ENCODE measurements at places on chromosomes 12 and 14. TPM values are rescaled to one million over a fixed set of nuclear protein-coding genes. Genes with fewer than 3 reads are reported as not detected.

The PLEKHG3 gene
- 45.9 TPM for total RNA-seq

The PRPH gene
- 4.4 TPM for total RNA-seq

The CLIP1 gene
- total RNA-seq = 90.0 TPM

The CCDC177 gene
- not detected for total RNA-seq

DNA sequence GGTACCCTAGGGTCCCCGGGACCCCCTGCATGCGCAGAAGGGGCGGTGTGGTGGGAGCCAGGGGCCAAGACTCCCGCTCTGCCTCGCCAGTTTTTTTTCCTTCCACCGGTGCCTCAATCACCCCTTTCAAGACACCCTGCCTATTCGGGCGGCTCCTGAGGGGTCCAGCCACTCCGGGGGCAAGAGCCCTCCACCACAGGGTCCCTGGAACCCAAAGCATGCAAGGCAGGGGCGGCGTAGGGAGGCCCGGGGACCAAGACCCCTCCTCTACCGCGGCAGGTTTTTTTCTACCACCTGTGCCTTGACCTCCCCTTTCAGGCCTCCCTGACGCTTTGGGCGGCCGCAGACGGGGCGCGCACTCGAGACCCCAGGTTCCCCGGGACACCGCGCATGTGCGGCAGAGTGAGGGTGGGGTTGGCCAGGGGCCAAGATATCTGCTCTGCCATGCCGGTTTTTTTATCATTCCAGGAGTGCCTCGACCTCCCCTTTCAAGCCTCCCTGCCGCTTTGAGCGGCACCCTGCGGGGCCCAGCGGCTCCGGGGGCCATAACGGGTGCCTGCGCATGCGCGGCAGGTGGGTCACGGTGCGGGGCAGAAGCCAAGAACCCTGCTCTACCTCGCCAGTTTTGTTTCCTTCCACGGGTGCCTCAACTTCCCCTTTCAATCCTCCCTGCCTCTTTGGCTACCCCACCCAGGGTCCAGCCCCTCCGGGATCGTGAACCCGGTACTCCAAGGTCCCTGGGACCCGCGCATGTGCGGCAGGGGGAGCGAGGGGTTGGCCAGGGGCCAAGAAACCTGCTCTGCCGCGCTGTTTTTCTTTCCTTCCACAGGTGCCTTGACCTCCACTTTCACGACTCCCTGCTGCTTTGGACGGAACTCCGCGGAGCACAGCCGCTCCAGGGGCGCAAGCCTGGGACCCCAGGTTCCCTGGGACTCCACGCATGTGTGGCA is 328.1 kb downstream of the ALG10 start:
- DNase-seq = no peak

GRCh38 chr12:119631930-119632678 is 35.8 kb upstream of the PRKAB1 start:
- DNase-seq = no peak

- peak; percentile 78 for DNase-seq
These were observed at the start of gene ZFYVE26 for GRCh38 chr14:67816326-67817002. Gene ZFYVE26, minus strand, starts transcription at chr14:67816590. Its CDS starts 627 bp downstream, at chr14:67815963.

The PHETA1 gene
- 9.9 TPM for total RNA-seq

DNA sequence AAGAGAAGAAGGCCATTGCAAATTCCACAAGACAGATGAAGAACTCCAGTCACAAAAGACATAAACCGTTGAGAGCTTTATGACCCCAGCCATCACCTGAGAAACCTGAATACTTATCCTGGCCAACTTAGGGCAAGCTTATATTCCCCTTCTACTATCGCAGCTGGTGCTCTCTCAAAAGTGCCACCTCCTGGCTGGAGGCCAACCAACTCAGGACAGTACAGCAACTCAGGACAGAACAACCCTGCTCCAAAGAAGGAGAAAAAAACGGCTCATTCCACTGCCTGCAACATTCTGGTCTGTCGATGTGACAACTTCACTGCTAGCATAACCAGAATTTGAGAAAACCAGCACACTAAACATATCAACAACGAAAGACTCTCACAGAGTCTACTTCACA is 9.7 kb upstream of the KRT6B start:
- DNase-seq = no peak

GRCh38 chr14:32633224-32633859 is 304.2 kb downstream of the AKAP6 start:
- no peak for DNase-seq

DNA sequence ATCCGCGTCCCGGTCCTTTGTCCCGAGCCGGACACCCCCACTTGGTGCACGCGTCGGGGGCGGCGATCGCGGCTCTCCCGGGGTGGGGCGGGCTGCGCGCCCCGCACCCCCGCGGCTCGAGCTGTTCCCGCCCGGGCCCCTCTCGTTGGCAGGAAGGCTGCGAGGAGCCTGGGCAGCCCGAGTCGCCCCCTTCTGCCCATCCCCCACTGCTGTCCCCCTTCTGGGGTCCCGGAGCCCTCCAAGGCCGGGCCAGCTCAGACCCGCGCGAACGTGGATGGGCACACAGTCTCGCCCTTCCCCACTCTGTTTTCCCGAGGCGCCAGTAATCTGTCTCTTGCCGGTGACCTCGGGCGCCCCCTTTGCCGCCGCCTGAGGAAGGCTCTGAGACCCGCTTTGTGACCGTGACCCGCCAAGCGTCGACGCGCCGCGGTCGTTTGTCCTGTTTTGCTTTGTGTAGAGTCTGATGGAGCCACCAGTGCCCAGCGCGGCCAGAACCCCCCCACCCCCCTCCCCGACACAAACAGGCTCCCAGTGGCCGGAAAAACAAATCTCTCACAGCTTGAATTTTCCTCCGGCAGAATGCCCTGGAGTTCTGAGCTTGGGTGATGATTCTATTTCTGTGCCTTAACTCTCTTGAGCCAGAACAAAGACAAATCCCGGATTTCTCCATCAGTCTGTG is 610 bp downstream of the C14orf132 start:
- DNase-seq = no peak

DNA sequence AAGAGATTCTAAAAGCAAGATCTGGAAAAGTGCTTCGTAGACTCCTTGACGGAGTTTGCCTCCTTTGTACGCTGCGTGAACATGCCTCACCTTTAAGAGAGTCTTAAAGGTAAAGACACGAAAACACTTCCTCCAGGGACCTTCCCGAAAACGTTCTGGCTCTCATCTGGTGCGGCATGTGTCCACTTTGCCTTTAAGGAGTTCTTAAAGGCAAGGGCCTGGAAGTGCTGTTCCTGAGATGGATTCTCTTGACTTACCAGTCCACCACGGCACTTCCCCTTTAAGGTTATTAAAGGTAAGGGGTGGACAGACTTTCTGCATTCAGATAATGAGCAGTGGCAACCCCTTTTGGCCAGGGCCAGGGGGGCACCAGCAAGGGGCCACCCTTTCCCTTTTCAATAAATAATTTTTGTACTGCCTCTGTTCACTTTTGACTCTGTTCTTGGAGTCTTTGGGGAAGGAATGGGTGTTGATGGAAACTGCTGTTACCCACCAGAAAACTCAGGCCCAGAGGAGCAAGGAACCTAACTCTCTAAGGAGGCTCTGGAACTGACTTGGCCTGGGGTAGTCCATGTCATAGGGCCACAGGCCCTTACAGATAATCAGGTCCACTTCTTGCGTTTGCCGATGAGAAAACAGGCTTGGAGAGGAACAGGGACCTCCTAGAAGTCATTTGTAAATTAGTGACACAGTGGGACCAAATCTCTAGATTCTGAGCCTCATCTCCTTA is 4.4 kb downstream of the REM2 start:
- no peak for DNase-seq

GRCh38 chr14:64645220-64645892 is 58.9 kb upstream of the PLEKHG3 start:
- no peak for DNase-seq

DNA sequence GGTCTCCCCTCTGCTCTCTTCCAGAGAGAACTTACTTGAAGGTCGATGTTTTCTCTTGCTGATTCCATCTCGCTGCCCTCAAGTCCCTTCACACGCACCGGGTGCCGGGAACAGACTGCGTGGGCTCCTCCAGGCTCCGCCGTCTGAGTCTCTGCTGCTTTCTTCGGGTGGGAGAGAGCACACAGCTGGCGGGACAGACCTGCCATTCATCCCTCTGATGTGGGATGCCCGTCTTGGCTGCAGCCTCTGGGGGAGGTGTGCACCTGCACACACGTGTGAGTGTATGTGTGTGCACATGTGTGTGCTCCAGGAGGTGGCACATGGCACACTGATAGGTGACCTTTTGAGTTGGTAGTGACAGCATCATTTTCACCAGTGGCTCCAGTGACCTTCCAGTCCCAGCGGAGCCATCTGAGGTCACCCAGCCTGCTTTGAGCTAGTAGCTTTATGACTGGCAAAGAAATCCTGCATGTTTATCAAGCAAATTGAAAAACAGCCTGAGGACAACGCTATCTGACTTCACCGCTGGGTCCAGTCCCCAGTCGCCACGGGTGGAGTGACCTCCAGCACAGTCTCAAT is at the start of gene NINJ2:
Gene NINJ2 (minus strand): TSS at position 153 of the 579 bp plus-strand sequence. CDS start 85 bp downstream, at position 68.
- no peak for DNase-seq

The MIP gene
- not detected for total RNA-seq

DNA sequence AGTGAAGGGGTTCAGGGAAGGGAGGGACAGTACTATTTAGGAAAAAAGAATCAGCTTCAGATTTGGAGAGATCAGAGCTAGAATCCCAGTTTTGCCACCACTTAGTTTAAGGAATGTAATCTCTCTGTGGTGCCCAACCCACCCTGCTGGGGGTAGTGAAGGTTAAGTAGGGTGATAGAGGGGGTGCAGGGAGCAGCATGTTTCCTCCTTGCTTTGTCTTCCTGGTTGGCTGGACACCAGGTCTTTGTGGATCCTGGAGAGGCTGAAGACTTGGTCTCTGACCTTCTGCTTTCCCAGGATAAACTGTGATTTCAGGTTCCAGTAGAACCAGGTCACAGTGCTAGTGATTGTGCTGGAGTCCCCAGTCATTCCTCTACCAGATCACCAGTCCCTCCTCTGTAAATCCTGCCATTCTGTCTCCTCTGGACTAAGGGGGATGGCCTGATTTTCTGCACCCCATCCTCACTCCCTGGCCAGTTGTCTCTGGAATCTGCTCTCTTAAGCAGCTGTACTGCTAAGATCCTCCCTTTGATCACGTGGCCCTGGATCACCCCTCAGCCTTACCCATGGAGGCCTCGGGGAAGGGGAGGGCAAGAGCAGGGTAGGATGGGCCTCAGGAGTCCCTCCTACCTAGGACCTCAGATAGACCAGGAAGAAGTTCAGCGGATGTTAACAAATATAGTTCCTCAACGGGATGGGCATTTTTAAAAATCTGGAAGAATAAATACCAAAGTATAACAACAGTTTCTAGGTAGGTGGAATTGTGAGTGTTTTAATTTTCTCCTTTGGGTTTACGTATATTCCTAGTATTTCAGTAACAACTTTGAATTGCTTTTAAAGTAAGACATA is 3.1 kb downstream of the MAP3K12 start:
- DNase-seq = peak; percentile 44

DNA sequence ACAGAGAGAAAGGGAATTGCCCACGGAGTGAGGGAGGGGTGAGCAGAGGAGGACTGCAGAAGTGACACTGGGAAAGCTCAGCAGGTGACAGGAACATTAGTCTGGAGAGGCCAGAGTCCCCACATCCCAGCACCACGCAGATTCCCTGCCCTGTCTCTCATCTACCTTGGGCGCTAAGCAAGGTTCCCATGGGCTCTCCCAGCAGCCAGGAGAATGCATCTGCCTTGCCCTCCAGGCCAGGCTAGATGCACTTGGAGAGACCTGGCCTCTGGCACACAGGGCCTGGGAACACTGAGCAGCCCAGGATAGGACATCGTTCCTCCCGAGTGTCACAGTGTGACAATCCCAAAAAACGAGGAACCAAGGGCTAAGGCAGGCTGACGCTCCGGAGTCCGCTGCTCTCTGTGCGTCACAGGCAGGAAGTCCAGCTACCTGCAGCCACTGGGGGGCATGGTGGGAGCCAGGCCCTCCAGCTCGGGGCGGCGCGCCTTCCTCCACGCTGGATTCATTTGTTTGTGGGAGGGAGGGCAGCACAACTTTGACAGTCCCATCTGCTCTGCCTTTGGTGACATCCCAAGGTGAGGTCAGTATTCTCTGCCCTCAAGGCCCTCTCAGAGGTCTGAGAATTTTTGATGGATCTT is 5.4 kb upstream of the NGB start:
- DNase-seq = no peak

The IRAK3 gene
- 63.6 TPM for total RNA-seq

The BIN2 gene
- 10.1 TPM for total RNA-seq

GRCh38 chr14:99155173-99156089 is 116.6 kb downstream of the BCL11B start:
- no peak for DNase-seq

GRCh38 chr14:61280526-61281185 is 482 bp downstream of the TMEM30B start:
- no peak for DNase-seq

DNA sequence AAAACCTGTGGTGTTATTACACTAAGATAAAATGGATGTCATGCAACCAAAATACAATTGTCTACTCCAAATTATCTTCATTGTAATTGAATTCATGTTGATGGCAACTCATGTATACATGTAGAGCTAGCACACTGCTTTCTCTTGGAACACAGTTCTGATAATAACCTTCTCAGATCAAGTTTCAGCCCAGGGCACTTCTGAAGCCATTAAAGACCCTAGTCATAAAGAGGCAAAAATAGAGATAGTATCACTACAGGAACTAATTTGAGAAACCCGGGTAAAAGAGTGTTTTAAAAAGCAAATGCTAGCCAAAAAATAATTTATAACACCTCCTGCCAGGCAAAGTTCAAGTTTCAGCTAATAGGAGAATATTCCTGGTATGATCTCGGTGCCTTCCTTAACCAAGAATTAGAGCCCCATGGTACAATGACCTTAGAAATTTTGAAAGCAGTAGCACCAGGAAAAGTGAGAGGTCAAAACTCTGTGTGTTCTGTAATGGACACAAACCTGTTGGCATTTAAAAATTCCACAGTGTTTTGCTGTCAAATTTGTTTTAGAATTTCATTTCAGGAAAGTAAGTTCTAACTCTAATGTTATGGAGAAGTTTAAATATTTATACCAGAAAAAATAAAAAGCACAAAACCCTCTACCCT is 105.0 kb upstream of the FRMD6 start:
- no peak for DNase-seq

The AHNAK2 gene
- 34.8 TPM for total RNA-seq

- no peak for DNase-seq
These were observed 3.8 kb upstream of the EMP1 start for GRCh38 chr12:13192719-13193118.

The GARIN6 gene
- not detected for total RNA-seq

DNA sequence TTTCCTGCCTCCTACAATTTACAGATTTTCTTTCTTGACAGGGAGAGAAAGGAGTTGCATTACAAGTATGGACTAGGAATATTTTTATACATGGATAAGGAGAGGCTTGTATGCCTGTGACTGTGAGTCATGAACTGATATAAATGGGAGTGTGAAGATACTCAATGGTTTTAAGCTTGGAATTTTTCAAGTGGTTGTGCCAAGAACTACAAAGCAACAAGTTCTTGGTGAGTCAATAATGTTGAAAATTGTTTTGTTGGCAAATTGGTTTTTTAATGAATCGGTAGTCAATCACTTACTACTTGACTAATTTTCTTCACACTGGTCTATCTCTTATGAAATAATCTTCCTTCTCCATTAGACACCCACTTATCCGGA is 58.9 kb upstream of the HMGA2 start:
- DNase-seq = no peak

- DNase-seq = no peak
These were observed 55.6 kb upstream of the ISM2 start for GRCh38 chr14:77554207-77554606.

All from omental fat pad (tissue), 4 donors.